ENCODE measurements at places on chromosomes 11 and 22.

DNA sequence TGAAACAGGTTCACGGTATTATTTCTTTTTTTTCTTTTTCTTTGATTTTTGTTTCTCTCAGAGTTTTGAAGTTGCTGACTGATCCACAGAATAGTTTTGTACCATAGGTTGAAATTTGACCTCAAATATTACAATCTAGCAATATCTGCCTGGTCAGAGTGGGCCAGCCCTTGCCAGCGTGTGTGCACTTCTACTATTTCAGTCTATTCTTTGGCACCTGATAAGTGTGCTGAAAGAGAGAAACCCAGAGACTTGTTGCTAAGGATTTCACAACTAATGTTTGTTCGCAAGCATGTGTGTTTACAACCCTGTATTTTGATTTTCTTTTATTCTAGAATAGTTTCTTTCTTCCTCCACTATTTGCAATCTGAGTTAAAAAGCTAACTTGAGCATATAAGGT, 1125.2 kb upstream of the CNTN5 start:
- no peak for DNase-seq

- no peak for DNase-seq
Observed at GRCh38 chr11:27509908-27510307, 3.3 kb upstream of the LIN7C start.

DNA sequence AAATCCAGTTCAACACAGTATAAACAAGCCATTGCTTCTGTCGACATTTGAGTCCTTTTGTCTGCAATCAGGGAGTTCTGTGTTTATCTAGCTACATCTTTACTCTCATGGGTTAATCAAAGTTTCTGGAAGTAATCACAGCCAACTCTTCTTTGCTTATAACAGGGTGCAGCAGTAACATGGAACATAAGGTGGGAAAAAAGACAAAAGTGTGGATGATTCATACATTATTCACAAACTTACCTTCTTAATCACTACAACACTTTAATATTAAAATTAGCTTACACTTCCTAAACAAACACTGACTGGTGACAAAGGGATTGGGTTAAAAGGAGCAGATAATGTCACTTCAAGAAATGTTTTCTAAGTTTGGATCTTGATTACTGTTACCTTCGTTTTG, 44.7 kb downstream of the SNX19 start:
- no peak for DNase-seq

GRCh38 chr11:112016088-112016764, 9.0 kb upstream of the DLAT start:
- DNase-seq: peak; percentile 93

- peak; percentile 15 for DNase-seq
Observed at GRCh38 chr11:129163714-129164164, 28.4 kb downstream of the ARHGAP32 start.

DNA sequence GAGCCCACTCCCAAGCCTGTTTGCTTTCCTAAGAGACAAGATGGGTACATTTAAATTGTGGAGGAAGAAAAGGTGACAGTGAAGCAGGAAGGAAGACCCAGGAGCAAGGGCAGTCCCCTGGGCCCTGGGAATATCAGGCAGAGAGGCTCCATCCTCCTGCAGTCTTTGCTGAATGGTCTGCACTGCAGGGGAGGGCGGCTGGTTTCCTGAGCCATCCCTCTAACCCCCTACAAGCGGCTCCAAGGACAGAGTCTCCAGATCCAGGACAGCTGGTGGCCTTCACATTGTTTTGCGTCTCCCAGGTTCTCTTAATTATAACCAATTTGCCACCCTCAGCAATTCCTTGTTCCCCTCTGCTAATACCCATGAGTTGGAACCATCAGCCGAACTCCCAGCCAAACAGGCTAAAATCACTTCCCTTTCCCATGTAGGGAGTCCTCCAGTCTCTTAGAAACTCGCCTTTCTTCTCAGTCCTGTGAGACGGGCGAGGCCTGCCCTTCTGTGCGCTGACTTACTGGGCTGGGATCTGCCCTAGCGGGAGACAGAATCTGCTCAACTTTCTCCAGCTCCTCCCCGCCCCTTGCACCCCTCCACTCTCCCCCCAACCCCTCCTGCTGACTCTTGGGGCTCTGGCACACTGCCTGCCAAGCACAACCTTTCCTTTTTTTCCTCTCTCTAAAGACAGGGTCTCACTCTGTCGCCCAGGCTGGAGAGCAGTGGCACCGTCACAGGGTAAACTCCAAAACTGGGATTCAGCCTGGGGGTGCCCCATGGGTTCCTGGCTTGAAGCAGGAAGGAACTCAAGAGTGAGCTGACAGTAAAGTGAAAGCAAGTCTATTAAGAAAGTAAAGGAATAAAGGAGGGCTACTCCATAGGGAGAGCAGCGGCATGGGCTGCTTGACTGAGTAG, 53.4 kb upstream of the EMID1 start:
- DNase-seq: no peak

- peak; percentile 65 for DNase-seq
Observed at GRCh38 chr11:10742460-10743208, 8.4 kb upstream of the CTR9 start.

DNA sequence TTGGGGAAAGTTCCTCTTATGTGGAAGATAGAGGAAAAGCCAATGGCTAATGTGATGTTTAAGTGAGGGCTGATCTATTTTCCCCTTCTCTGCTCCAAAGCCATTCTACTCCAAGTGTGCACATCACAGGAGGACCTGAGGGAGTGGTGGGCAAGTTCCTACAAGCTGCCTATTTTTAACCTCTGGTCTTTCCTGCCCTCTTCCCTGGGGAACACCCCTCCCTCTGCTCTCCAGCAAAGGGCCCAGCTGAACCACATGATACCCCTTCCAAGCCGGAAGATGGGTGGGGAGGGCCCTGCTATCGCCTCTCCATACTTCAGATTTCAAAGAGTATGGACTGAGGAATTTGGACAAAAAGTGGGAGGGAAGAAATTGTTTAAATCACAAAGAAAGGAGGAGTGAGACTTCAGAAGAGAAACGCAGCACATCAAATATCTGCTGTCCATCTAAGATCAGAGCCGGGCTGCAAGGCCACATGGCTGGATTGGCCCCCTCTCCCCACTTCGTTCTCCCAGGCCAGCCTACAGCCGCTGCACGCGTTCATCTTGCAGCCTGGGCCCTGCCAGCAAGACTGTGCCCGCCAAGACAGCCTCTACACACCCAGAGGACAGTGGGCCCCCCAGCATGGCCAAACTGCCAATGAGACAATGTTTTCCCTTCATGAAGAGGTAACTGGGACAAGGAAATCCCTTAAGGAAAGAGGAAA, 77.5 kb downstream of the MICAL3 start:
- no peak for DNase-seq

GRCh38 chr11:18046116-18046777, at the start of gene TPH1:
Gene TPH1 (minus strand): TSS chr11:18046269. CDS start chr11:18040762, 5,507 bp downstream.
- peak; percentile 21 for DNase-seq

GRCh38 chr11:68270196-68271022, 1.4 kb downstream of the C11orf24 start:
- no peak for DNase-seq

DNA sequence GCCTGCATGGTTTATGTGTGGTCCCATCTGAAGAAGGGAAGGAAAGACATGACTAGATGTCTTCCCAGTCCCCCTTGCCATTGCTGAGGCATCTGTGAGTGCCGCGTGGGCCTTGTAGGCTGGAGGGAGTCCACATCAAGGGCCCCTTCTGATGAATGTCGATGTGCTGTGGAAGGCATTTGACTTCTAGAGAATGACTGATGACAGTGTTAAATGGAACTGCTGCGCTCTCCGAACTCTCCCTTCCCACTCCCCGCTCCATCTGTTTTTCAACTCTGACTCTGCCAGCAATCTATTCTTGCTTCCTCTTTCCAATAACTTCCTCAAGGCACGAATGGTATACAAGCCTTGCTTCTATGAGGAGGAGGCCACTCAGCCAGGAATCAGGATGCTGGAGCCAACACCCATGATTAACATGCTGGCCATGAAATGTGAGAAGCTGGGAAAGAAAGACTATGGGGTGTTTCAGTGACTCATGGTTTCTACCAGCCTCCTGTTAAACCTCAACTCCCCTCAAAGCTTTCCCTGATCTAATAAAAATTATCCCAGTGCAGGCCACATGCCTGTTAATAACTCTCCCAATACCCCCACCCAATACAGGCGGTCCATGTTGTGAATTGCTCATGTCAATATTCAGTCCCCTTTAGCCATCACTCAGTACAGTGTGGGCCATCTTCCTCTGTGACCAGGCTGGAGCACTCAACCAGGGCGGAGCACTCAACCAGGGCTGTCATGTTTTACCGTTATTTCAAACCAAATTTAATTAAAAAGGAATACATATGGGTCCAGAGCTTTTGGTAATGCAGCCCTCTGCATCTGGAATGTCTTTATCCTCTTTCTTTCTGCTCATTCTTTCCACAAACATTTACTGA, 46.4 kb upstream of the TBCEL start:
- DNase-seq: peak; percentile 23

DNA sequence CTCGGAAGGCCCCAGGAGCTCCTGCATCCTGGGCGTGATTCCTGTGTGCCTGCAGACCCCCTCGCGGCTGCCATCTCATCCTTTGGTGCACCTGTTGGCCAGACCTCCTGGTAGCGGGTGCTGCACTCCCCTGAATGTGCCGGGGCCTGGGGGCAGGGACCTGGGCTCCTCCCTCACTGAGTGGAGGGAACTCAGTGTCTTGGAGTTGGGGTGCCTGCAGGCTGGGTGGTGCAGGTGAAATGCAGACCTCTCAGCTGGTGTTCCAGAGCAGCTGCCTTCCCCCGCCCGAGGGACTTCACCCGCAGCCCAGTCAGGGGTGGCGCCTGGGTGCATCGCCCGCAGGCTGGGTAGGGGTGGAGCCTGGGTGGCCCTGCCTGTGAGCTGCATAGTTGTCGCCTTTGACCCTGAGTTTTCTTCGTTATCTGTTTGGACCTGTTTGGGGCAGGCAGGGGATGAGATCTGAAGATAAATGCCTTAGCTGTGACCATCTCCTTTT, 31.4 kb downstream of the LRP5 start:
- no peak for DNase-seq

- peak; percentile 77 for DNase-seq
Observed at GRCh38 chr11:12478743-12479142, 101.4 kb downstream of the PARVA start.

- DNase-seq: no peak
Observed at GRCh38 chr11:124278261-124278660, 22.1 kb downstream of the OR8G5 start.

DNA sequence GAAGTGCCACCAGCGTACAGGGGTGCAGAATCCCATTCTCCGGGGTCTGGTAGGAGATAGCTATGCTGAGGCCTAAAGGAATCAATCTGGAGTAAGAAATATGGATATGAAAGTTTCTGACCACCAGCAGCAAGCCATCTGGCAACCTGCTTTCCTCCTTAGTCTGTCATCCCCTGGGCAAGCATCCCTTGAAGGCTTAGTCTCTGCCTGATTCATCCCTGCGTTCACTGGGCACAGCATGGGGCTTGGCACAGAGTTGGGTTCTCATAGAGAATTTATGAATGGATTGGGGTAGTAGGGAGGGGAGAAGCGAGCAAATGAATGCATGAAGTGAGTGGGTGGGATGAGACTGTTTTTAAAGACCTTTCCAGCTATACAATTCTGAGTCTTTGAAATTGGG, 85.8 kb upstream of the NARS2 start:
- peak; percentile 27 for DNase-seq

DNA sequence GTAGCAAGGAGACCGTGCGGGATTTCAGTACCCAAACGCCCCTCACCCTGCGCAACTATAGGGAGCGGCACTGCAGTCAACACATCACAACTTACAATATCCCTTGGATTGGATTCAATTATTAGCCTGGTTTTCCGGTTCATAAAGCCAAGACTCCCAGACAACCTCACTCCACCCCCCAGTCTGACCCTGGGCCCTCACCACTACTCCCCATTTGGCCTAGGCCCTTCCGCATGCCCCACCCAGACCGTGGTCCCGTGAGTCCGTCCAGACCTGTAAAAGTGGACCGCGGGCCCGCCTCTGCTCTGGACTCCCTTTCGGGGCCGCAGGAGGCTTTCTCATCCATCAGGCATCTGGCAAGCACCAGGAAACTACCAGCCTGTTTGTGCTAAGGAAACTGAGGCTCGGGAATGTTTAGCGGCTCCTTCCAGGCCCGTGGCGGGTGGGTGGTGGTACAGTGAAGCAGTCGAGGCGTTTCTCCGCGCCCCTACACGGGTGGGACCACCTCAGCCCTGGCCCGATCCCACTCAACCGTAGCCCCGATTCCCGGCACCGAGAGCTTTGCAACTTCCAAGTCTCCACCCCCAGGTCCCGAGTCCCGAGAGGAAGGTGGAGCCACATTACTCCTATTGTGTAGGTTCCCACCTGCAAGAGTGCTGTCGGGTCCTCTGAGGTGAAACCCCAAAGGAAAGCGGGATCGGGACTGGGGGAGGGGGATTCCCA, 679 bp upstream of the DPP3 start:
- DNase-seq: peak; percentile 34

DNA sequence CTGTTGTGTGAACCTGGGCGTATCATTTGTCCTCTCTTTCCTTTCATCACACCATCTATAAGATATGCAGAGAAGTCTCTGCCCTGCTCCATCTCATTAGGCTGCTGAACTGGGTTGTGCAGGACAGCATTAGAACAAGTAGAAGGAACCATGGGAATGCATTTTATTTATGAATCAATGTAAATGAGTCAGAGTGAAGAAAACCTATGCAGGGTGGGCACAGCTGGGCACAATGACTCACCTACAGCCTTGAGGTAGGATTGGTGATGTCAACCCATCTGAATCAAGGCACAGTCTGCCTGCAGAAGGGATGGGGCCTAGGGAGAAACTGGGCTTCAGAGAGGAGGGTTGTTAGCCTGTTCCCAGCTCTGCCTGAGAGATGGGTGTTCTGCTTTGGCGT, 123.4 kb downstream of the CSNK2A3 start:
- DNase-seq: peak; percentile 14

GRCh38 chr11:32145282-32145681, 54.4 kb downstream of the RCN1 start:
- no peak for DNase-seq
